ENCODE measurements at places on chromosomes 1 and 21.

GRCh38 chr1:35507947-35508346 is 49.3 kb downstream of the KIAA0319L start:
- no peak for DNase-seq

GRCh38 chr1:119853155-119853554 is 41.9 kb upstream of the REG4 start:
- DNase-seq = no peak

GRCh38 chr1:211667065-211667617 is 8.3 kb downstream of the NEK2 start:
- no peak for DNase-seq

GRCh38 chr21:42991992-42992740 is 17.8 kb downstream of the PKNOX1 start:
- no peak for DNase-seq

GRCh38 chr21:37208741-37209225 is 58.4 kb downstream of the VPS26C start:
- DNase-seq = no peak

- no peak for DNase-seq
Observed at GRCh38 chr1:119713749-119714456, 2.2 kb downstream of the PHGDH start.

DNA sequence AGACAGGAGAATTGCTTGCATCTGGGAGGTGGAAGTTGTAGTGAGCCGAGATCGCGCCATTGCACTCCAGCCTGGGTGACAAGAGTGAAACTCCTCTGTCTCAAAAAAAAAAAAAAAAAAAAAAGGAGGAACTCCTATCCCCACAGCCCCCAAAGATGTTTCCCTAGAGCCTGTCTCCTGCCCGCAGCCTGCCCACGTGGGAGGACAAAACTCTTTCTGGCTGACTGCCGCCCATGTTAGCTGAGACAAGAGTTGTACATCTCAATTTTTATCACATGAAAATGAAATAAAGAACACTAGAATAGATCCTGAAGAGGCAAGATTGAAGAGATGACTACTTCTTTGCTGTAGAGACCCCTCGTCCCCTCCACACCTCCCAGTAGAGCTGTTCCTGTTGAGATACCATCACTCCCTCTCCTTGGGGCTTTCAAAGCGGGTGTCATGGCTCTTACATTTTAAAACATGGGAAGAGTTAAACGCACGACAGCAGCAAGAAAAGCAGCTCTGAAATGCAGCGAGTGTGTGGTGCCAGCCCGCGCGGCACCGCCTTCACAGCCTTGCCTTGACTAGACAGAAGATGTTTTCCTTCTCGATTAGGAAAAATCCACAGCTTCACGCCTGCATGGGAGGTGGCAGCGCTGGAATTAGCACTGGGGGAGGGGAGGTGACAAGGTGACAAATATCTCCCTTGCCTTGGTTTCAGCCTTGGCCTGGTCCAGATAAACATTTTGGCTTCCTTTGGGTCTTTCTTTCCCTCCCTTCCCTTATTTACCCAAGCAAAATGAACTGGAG is 253.4 kb upstream of the CSF3R start:
- DNase-seq = no peak

DNA sequence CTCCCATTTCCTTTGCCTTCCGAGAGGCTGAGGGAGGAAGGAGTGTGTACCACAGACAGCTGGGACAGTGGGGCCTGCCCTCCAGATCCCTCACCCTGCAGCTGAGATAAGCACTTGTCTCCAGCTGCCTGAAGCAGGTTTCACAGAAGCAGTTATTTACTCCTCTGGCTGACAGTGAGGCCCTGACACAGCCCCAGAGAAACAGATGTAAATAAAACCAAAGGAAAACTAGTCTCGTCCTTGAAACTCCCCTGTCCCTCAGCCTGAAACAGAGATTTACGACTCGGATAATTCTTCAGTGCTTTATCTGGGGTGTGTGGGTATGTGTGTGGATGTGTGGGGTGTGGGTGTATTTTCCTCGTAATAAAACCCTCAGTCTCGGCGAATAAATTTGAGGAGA is 181.1 kb downstream of the IGSF21 start:
- no peak for DNase-seq

DNA sequence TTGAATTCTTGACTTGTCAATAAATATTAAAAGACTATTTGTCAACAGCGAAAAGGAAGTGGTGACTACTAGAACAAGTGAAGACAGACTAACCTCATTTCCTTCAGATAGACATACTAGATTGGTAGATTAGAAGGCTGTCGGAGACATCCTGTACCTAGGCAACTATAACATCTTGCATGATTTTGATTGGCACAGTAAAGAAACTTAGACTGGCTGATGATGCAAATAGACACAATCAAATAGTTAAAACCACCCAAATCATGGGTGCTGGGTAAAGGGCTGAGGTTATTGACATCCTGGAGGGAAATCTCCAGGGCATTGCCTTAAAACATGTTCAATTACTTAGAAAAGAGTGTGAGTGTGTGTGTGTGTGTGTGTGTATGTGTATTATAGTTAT is 85.9 kb upstream of the EDEM3 start:
- DNase-seq = no peak

DNA sequence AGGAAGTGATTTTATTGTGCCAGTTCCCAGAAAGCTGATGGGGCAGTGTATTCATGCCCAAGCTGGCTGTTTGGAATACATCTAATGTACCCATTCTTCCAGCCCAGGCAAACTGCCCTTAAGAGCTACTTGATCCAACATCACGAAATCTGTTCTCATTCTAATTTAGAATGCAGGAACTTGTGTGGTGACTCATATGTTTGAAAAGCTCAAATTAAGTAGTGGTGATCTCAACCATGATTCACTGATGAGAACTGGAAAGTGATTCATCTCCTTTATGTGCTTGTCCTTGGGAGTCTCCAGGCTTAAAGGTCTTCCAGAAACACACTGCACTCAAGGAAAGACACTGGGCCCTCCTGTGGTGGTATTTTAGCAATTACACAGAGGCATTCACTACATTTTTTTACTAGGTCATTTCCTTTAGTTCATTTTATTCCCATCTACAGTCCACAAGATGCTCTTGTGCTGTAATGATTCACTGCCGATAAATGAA is 65.4 kb downstream of the RPE65 start:
- no peak for DNase-seq

GRCh38 chr1:175826705-175827104 is 83.3 kb upstream of the TNR start:
- DNase-seq = no peak

GRCh38 chr1:87318056-87318650 is 10.5 kb upstream of the LMO4 start:
- no peak for DNase-seq

GRCh38 chr1:180620581-180620980 is 11.2 kb upstream of the XPR1 start:
- no peak for DNase-seq

DNA sequence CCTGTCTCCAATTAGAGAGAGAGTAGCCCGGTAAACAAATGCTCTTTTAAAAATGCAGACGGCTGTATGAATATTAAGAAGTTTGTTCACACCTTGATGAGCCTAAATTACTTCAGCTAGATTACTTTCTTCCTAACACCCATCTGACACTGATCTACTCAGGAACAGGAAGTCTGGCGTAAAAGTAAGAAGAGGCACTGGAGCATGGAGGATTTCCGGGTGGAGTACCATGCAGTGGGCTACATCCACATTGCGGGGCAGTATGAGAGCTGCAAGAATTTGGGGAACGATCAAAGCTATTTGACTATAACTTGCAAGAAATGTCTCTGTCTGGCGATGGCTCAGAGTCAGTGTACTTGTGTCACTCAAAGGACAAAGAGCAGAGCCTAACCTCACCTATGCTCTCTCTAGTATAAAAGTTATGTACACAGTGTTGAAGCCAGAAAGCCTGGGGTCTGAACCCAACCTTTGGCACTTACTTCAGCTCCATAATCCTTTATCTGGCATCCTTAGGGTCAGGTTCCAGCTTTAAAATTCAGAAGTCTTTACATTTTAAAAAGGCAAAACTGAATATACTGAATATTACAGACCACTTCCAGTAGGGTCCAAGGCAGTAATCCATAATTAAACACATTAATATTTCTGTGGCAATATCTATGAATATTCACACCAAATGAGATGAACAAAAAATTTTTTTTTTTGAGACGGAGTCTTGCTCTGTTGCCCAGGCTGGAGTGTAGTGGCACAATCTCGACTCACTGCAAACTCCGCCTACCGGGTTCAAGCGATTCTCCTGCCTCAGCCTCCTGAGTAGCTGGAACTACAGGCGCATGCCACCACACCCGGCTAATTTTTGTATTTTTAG is 7.9 kb upstream of the GNPAT start:
- DNase-seq = no peak

- no peak for DNase-seq
Observed at GRCh38 chr1:107895403-107896191, 69.4 kb downstream of the VAV3 start.

DNA sequence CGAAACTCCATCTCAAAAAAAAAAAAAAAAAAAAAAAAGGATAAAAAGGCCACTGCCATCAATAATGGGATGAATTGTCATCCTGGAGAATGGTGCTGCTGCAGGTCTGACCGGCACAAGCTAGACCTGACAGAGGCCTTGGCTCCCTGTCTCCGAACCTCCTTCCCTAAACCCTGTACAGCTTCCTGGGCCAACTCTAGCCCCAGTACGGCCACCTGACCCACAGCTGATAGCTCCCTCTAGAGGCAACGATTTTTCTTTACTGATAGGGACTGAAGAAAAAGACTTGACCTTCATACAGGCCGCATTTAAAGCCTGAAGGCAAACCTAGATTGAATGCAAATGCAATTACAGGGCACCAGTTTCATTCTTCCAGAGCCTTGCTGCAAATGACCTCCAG is 30.7 kb downstream of the NOL9 start:
- no peak for DNase-seq

GRCh38 chr1:171748651-171749050 is 6.8 kb upstream of the VAMP4 start:
- no peak for DNase-seq

DNA sequence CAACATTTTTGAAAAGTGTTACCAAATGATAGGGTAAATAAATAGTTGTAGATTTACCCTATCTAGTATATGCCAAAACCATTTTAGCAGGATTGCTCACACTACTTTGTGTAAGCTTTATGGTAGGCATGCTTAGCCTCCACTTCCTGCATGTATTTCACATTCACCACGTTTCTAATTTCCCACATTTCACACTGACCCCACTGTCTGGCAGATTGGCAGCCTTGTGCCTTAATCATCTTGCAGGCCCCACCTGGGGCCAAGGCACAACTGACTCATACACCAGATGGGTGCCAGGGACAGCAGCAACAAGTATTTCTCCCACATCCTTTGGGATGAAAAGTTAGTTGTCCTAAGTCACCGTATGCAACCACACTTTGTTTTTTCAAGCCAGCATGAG is 21.2 kb upstream of the CENPF start:
- no peak for DNase-seq

- DNase-seq = no peak
Observed at GRCh38 chr21:45453308-45453950, 48.5 kb downstream of the COL18A1 start.

DNA sequence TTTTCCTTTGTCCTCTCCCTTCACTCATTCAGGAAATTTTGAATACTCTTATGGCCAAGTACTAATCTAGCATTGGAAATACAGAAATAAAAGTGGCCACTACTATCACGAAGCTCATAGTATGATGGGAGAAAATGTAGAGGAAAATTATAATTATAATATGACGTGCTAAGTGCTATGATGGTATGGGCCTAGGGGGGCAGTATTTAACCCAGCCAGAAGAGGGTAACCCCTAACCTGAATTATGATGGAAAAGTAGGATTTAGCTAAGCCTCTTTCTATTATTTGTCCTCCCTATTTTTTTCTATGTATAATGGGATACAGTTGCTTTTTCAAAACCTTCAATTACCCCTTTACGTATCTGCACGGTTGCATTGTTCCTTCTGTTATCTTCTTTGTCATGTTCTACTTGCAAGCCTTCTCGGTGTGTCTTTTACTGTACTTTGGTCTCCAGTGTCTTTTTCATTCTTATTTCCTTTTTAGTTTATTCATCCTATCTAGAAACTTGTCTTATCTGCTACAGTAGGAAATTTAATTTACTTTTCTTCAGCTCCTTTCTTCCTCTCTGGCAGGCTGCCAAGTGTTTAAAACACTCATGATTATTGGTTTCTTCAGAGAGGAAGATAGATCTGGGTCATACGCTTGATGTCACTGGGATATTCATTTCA is 88.8 kb upstream of the GPR52 start:
- no peak for DNase-seq

- DNase-seq = no peak
Observed at GRCh38 chr1:234962340-234962989, 166.2 kb downstream of the TOMM20 start.

- DNase-seq = no peak
Observed at GRCh38 chr1:212035835-212036605, 472 bp downstream of the DTL start.

GRCh38 chr1:222616525-222616924 is 1.4 kb upstream of the MIA3 start:
- DNase-seq = no peak

- DNase-seq = no peak
Observed at GRCh38 chr1:76260279-76260678, 185.7 kb downstream of the ST6GALNAC3 start.

- no peak for DNase-seq
Observed at GRCh38 chr1:36203027-36203553, 21.2 kb upstream of the THRAP3 start.

Data from activated T-helper 9 cell treated with anti-CD3 and anti-CD28 coated beads, Interleukin-2, amount 50 U/mL, for 16 hours (primary cell).